PC-9 (cell line): ENCODE measurements at places on chromosomes 2 and 18. TPM values are rescaled to one million over a fixed set of nuclear protein-coding genes. Genes with fewer than 3 reads are reported as not detected.

LOXHD1 gene
- not detected in 2 replicates for total RNA-seq

AQP4 gene
- total RNA-seq, result not detected in 2 replicates

DTNB gene
- total RNA-seq, result 51.9 TPM in 2 replicates

C2orf74 gene
- 19.2 and 22.6 TPM in 2 replicates for total RNA-seq

TTR gene
- not detected in 2 replicates for total RNA-seq

LBX2 gene
- 0.76 and 2.0 TPM in 2 replicates for total RNA-seq

DQX1 gene
- 1.3 and 1.7 TPM in 2 replicates for total RNA-seq

DYSF gene
- total RNA-seq, result 10.6 and 12.2 TPM in 2 replicates

C2orf78 gene
- total RNA-seq, result not detected in 2 replicates

SH3BP4 gene
- 131 and 135 TPM in 2 replicates for total RNA-seq

GRCh38 chr2:239089884-239090283 lies 242.0 kb downstream of the TWIST2 start:
- no peak for DNase-seq

- DNase-seq, result no peak
Measured at GRCh38 chr2:68740400-68740914, 5.8 kb downstream of the ARHGAP25 start.

DNA sequence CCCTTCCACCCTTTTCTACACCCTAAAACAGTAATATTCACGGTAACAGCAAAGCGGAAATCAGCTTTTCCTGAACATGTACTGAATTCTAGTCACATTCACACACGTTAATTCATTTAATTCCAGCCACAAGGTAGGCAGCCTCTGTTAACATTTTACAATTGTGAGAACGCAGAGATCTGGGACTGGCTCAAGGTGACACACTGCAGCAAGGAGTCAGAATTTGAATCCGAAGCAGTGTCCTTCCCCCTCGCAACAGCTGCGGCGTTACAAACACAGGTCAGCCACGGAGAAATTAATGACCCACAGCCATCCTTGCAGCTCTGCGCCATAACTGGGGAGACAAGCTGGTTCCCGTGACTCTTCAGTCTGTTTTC lies 818 bp upstream of the SLC20A1 start:
- no peak for DNase-seq

DNA sequence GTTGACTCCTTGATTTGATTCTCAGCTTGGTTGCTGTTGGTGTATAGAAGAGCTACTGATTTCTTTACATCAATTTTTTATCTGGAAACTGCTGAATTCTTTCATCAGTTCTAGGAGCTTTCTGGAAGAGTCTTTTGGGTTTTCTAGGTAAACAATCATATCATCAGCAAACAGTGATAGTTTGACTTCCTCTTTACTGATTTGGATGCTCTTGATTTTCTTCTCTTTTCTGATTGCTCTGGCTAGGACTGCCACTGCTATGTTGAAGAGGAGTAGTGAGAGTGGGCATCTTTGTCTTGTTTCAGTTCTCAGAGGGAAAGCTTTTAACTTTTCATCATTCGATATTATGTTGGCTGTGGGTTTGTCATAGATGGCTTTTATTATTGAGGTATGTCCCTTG lies 140.5 kb downstream of the ZNF236 start:
- DNase-seq, result no peak

GRCh38 chr2:152497481-152498052 lies 162.6 kb downstream of the FMNL2 start:
- peak; percentile 96 for DNase-seq

DNA sequence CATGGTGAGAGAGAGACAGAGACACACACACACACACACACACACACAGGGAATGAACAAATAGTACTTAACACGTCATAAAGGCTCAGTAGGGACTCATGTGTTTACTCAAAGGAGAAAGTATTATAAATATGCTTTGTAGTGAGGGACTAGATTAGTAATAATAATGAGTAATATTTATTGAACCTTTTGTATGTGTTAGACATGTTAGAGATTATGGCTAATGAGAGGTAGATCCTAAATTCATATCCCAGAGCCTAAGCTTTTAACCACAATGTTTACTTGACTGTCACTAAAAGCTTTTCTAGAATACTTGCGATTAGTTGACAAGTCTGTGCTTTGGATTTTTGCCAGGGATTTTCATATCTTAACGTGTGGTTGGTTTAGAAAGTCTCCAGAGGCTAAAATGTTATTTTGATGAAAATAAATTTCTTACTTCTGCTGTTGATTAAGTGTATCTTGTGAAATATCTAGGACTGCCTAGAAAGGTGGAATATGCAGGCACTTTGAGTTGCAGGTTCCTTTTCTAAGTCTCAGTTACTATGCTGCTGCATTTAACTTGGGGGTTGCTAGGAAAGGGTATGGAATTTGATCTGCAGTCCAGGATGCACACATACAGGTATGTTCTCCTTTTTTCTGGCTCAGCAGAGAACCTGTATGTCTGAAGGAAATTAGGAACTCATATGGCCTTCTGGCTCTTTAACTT lies 64.5 kb downstream of the UBR3 start:
- DNase-seq, result no peak

GRCh38 chr18:57025540-57025939 lies 121.3 kb upstream of the BOD1L2 start:
- no peak for DNase-seq

DNA sequence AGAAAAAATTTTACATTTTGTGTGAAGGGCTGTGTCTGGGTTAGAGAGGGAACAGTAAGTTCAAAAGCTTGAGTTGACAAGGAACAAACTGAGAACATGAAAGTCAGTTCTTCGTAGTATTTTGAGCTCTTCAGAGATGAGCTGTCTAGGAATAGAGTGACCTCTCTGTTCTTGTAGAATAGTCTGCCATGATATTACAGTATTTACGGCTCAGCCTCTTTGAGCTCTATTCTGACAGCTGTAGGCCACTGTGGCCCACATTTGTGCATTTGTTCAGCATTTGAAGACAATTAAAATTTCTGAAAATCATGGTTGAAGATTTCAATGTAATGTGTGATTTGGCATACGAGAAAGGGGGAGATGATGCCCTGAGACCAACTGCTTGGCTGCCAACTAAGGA lies 172.8 kb downstream of the MGAT5 start:
- DNase-seq, result no peak

DNA sequence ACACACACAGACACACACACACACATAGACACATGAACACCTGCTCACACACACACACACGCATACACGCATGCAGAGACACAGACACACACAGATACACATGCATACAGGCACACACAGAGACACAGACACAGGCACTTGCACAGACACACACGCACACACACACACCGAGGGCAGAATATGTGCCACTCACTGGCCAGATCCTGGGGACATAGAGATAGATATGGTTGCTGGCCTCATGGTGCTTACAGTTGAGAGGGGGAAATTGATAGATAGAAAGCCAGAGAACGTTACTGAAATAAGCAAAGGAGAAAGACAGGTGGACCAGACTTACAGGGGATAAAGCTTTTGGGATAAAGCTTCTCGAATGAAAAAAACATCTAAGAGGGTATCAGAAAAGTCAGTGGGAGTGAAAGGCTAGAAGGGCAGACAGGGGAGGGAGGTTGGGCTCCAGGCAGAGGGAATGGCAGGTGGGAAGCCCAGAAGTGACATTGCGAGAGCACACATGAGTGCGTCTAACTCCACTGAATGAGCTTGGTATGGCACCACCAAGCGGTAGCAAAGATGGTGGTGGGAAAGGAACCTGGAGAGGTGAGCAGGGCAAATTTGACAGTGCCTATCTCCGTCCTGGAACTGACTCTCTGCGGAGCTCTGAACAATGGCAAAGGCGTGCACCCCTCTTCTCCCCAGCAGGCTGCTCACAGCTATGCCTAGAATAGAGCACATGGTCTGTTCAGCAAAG lies 390.1 kb upstream of the TRIB2 start:
- no peak for DNase-seq

- DNase-seq, result peak; percentile 32
Measured at GRCh38 chr2:96091711-96092572, 24.4 kb downstream of the ADRA2B start.

- DNase-seq, result peak; percentile 51
Measured at GRCh38 chr2:234091432-234091879, 41.0 kb downstream of the SPP2 start.

DNA sequence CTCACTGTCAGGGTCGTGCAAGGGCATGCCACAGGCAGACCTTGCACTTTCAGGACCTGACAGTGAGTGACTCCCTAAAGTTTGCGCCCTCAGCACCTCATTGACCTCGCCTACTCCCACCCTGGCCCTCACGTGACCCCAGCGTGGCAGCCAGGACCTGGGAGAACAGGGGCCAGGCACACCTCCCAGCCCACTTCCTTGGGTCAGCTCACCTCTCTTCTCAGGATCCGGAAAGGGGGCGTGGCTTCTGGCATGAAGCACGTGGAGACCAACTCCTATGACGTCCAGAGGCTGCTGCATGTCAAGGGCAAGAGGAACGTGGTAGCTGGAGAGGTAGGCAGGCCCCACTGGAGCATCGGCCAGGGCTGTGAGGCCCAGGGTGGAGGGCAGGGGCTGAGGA lies 8.8 kb downstream of the VIL1 start:
- no peak for DNase-seq

DNA sequence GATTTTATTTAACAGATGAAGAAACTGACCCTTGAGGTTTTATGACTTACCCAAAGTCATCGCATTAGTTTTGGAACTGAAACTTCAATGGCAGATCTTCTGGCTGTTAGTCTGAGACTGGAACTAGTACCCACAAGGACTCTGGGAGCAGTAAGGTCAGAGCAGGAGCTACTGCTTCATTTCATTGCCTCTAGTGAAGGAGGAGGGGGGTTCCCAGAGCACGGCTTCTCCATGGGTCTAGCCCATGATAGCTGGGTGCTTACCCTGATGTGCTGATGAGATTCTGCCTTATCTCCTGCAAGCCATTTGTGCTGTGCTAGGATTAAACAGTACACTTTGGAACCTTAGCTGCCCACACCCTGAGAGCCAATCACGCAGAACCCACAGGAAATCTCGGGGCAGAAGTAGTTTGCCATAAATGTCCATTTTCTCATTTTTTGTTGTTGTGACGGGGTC lies 5.4 kb upstream of the RNASEH1 start:
- DNase-seq, result no peak

- no peak for DNase-seq
Measured at GRCh38 chr18:58911241-58911640, 46.6 kb downstream of the ZNF532 start.

DNA sequence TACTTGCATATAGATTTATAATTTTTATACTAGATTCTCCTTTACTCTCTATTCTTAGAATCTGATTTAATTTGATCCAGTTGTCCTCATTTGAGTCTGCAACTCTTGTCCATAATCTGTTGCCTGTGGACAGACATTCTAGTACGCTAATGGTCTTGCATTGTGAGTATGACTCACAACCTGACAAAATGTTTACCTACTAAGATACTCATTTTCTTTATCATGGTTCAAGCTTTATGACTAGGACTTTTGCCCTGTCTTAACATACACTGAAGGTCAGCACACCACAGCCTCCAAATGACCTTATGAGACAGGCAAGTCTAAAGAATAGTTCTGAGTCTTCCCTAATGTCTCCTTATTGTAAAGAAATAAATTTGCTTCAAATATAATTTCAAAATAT lies 142.3 kb upstream of the CDH7 start:
- no peak for DNase-seq

GRCh38 chr18:45745817-45746461 lies 22.0 kb downstream of the SLC14A1 start:
- DNase-seq, result no peak

DNA sequence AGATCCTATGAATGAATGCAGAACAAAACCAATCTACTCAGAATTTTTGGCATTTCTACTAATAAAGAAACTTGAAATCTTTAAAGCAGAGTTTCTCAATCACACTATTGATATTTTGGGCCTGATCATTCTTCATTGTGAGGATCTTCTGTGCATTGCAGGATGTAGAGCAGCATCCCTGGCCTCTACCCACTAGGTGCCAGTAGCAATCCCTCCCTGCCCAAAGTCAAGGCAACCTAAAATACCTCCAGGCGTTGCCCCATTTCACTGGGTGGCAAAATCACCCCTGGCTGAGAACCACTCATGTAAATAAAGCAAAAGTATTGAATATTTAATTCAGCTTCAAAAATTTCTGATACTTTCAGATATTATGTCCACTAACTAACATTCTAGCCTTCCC lies 213.0 kb downstream of the SP3 start:
- DNase-seq, result no peak

- DNase-seq, result no peak
Measured at GRCh38 chr2:159851941-159852340, 53.9 kb upstream of the CD302 start.

DNA sequence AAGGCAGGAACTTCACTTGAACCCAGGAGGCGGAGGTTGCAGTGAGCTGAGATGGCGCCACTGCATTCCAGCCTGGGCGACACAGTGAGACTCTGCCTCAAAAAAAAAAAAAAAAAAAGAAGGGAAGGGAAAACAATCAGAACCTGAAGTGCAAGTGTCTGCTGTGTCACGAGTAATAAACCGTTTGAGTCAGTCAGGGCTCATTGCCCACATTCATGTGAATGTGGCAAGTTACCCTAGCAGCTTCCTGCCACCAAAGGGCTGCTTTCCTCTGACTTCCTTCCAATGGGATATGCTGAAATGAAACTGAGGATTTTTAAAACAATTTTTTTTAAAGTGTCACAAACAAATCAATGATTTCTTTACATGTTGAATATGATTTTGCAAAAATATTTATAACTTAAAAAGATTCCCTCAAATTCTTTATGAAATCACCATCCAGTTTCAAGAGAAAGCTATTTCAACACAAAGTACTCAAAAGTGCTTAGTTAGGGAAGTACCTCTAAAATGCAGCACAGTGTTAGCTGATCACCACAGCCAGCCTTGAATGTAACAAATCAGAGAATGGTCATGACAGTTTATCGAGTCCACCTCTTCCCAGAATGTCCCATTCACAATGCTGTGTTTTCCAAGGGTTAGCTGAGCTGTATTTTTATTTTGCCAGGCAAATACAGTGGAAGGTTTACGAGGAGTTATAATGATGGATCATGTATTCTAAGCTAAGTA lies 36.4 kb downstream of the WDSUB1 start:
- DNase-seq, result peak; percentile 44

DNA sequence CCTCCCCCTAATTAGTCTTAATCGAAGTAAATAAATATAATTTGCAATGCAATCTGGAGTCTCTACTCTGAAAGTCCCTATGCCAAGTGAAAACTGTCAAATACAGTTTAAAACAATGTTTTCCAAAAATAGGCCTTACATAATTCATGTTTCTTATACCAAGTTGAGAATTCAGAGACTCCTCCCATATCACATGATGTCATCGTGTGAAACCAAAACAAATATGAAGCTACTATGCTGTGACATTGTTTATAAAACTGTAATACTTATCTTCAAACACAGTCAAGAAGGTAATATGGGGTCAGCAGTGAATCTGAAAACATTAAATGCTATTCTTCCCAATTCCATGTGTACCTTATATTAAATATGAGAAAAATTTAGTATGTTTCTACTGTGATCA lies 940.2 kb upstream of the FANCL start:
- DNase-seq, result no peak

GRCh38 chr2:2328848-2329247 lies 2.2 kb downstream of the MYT1L start:
- no peak for DNase-seq
